Pulmonary artery endothelial cell (primary cell): ENCODE measurements at places on chromosomes 5 and 9.

DNA sequence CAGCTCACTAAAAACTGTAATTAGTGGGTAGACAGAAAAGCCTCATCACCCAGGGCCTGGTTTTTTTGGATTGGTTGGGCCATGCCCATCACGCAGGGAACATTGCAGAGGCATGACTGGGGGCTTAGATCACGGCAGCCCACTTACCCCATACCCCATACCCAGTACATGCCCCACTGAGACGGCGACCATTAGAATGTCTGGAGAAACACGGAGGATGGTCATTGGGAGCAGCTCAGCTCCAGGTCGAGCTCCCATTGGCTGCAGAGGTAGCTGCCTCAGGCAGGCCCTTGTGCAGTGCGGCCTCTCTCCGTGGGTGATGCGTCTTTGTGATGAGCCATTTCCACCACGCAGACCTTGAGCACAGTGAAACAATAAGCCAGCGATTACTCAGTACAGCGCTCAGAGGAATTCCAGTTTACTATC lies 204.0 kb downstream of the GADD45G start:
- peak; percentile 43 for DNase-seq

DNA sequence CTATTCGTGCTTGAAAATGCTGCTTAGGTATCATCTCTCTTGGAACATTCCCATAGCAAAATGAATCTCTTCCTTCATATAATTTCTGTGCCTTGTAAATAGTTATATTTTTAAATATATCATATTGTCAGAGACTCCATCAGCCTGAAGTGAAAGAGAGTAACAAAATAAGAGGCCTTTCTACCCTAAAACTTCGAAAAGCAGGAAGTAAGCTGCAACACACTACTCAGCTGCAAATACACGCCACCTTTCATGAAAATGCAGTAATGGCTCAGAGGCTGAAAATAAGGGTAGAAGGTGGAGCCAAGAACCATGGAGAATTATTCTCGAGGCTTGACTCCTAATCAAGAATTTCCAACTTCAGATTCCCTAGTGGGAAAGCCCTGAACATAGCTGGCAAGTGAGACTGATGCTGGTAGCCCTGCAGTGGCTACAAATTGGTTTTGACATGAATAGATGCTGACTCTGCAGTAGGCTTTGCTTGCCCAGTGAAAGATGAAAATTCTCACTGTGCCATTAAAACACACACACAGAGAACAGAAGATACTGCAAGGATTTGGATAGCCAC lies 30.2 kb upstream of the PTGER4 start:
- no peak for DNase-seq

DNA sequence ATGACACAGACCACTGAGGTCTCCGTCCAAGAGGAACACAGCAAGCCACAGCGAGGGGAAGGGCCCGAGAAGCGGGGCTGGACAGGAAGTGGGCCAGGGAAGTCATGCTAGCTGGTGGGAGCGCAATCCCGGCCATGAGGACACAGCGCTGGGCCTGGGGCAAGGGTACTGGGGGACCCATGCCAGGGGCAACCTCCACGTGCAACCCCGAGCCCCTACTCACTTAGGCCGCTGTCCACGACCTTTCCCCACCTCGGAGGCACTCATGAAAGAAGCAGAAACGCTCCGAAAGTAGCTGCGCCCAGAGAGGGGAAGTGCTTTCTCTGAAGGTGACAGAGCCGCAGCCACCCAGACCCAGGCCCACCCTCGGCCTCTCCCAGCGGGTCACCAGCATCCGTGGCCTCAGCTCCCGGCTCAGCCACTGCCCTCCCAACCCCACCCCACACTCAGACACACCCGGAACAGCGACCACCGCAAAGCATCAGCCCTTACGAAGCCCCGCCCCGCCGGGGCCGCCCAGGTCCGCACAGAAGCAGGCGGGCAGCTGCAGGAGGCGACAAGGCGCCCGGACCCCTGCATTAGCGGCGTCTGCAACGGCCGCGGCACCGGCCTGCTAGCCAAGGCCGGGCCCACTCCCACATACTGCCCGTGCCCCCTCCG lies 782 bp downstream of the BICD2 start:
- no peak for DNase-seq

GRCh38 chr5:173320259-173320658 lies 8.0 kb downstream of the STC2 start:
- DNase-seq: no peak

DNA sequence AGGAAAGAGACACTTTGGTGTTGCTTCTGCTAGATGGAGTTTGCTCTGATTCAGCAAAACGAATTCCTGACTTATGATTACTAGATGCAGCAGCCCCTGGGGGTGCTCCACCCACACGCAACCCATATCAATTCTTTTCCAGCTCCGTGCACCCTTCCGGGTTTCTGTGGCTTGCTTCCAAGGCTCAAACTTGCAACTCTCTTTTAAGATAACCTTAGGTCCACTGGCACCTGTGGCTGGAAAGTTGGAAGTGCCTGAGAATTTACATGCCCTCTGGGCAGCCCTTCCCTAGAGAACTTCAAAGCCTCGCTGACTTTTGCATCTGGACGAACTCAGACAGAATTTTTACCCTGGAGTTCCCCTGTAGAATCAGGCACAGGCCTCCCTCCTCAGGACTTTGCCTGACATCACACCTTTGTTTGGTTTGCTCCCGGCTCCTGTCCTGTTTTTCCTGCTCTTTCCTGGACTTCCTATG lies 224.9 kb downstream of the SNX18 start:
- DNase-seq: peak; percentile 58

DNA sequence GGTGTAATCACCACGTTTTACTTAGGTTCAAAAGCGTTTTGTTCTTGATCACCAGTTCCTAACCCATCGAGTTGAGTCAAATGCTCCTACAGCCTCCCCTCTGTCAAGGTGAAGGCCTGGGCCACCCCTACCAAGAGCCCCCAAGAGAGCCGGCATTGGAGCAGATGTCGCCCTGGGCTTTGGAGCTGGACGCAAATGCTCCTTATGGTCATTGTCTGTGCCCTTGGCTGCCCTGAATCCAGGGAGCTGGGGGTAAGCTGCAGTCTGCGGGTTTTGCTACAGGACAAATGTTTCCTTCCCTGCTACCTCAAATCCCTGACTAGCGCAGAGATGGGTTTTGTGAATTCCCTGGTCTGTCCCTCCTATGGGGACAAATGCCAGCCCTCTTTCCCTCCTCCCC lies 4.9 kb downstream of the RNF183 start:
- no peak for DNase-seq

- DNase-seq: no peak
Observed at GRCh38 chr5:110054240-110054639, 364.5 kb downstream of the MAN2A1 start.

- no peak for DNase-seq
Observed at GRCh38 chr5:139341187-139341688, 416 bp upstream of the PAIP2 start.

DNA sequence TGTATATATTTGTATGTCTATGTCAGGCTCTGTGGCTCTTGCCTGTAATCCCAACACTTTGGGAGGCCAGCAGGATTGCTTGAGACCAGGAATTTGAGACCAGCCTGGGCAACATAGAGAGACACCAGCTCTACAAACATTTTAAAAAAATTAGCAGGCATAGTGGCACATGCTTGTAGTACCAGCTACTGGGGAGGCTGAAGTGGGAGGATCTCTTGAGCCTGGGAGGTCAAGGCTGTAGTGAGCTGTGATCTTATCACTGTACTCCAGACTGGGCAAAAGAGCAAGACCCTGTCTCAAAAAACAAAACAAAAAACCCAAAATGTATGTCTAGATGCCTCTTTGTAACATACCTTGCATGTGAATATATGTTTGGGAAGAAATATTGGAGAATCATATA lies 15.8 kb downstream of the ARRDC3 start:
- DNase-seq: no peak

GRCh38 chr5:154755361-154756008 lies at the start of gene LARP1:
LARP1 (plus strand) TSS chr5:154755377; CDS start chr5:154755758, 381 bp downstream.
- DNase-seq: no peak

DNA sequence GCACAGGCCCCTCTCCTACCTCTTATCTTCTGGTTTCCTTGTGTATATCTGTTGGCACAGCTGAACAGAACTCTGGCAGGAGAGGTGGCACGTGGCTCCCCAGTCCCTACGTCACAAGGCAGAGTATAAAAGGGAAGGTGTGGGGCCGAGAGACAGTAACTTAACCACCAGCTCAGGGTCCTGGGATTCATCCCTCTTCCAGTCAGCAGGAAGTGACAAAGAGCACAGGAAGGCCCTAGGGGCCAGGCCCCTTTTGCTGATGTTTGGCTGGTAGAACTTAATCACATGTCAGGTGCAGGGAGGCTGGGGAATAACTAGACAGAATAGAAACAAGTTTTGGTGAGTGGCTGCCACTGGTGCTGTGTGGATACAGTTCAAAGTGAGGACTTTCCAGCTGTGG lies 4.5 kb upstream of the ICE1 start:
- DNase-seq: no peak

- DNase-seq: no peak
Observed at GRCh38 chr5:134992148-134992547, 24.4 kb downstream of the CATSPER3 start.

DNA sequence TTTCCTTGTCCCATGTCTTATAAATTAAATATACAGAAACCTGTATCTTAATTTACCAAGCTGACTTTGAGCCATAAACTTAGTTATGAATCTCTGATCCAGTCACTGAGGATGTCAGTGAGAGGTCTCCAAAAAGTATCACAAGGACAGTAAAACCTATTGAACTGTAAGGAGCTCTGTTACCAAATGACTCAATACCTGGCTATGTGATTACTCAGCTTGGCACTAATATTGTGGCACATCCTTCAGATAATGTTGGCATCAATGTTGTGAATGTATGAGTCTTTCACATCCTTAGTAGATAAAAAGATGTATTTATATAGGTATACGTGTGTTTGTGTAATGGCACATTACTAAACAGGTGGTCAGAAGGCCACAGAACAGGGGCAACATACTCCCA lies 18.0 kb upstream of the CAPSL start:
- no peak for DNase-seq

DNA sequence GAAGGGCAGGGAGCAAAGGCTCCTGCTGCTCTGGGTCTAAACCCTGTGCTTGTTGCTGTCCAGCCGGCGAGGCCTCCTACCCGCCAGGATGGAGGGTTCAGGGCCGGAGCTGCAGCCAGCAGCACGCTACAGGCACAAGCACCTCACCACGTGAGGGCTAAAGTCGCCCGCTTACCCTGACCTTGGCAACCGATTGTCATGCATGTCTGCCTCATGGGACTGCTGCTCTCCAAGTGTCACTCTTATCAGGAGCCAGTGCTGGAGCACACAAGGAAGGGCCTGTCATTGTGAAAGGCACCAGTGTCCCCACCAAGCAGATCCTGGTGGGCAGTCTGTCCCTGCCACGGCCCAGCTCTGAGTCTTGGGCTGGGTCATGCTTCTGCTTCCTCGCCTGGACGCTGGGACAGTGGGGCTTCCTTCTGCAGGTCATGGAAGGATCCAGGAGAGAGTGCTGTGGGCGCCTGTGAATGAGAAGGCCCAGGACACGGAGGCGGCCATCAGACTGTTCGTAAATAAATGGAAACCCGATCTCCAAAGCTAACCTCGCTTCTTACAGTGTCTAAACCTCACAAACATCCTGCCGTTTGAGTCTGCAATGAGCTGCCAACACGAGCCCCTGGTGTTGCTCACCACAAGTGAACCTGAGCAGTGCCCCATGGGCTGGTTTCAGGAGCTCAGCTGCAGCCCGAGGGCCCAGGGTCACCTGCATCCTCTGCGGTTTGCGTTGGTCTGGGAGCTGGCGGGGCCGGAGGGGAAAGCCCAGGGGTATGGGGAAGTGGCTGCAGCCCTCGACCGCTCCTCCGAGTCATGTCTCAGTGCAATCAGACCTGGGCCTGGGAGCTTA lies 58.2 kb upstream of the RXRA start:
- DNase-seq: no peak

DNA sequence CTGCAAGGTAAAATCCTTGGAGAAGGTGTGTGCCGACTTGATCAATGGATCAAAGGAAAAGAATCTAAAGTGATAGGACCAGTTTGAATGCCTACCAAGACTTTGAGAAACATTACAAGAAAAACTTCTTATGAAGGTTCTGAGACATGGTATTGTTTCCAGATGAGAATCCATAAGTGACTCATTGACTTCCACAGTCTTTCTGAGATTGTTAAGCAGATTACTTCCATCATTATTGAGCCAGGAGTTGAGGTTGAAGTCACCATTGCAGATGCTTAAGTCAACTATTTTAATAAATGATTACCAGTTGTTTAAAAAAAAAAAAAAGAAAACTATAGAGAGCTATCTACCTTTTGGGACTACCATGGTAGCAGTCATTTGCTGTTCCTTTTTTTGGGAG lies 7.0 kb downstream of the LNPEP start:
- DNase-seq: no peak

DNA sequence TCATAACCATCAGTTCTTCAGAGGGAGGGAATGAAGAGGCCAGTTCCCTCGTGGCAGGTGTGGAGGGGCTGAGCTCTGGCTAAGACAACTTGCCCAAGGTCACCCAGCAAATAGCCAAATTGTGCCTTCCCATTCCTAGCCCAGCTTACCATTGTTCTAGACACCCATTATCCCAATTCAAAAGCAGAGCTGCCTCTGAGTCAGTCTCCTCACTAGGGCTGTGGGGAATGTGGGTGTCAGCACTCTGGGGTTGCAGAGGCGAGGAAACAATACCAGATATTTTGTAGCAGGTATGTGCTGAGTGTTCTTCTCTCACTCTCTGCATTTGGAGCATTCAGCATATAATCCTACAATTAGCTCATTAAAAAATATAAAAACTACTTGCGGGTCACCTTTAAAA lies 270.8 kb downstream of the PSAT1 start:
- no peak for DNase-seq

DNA sequence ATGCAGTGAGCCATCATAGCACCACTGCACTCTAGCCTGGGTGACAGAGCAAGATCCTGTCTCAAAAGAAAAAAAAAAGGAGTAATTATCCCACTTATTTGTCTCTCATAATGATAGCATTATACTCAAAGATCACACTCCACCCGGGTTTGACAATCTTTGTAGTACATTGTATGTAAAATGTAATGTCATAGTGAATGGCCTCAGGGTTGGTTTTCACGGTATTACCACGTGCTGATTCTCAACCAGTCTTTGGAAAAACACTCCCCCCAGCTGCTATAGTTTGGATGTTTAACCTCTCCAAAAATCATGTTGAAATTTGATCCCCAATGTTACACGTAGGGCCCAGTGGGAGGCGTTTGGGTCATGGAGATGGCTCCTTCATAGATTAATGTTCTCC lies 402.4 kb upstream of the GRAMD2B start:
- DNase-seq: no peak

DNA sequence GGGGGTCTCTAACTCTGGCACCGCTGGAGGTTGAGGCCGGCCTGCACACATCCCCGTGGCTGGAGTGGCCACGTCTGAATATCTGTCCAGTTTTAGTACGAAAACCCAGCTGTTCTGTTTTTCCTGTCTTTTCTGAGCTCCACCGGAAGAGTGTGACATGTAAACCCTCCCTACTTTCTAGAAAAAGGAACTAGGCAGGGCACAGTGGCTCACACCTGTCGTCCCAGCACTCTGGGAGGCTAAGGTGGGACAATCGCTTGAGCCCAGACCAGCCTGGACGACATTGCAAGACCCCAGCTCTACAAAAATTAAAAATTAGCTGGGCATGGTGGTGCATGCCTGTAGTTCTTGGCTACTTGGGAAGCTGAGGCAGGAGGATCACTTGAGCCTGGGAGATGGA lies 8.2 kb upstream of the PHYKPL start:
- no peak for DNase-seq
